ENCODE measurements at places on chromosomes 3 and 15.
A peak's percentile ranks its signal among the peaks of the same experiment; 100 is the strongest.

GRCh38 chr3:55565521-55565920, 78.4 kb upstream of the WNT5A start:
- no peak for DNase-seq

DNA sequence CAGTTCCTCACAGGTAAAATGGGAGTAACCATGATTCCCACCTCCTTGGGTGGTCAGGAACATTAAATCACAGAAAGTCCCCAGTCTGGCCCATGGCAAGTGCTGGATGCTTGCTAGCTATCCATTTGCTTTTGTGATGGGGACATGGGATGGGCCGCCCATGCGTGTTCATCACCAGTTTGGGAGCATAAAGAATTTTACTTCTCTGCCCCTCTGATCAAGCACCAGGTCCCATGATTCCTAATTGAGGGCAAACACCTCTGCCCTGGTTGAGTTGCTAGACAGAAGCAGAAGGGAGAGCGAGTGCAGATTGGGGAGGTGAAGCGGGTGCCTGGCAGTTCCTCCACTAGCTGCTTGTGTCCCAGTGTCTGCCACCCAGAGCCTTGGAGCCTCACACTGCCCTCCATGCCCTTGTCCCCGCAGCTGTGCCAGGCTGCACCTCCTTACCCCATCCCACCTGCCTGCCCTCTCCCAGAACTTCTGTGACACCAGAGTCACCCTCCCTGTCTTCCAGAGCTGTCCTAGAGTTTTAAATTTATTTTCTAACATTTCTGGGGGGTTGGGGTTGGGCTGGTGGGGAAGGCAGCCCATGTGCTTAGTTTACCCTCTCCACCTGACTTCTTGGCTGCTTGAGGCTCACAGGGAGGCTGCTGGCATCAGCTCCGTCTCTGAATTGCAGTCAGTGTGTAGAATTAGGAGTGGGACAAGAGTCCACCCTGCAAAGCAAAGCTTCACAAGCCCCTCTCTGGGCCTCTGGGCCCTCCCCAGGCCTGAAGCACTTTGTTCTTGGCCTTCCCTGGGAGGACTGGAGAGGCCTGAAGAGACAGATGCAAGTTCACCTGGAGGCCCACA, 18.4 kb downstream of the CFAP100 start:
- DNase-seq = no peak

GRCh38 chr15:60594071-60594470, 115.1 kb upstream of the ICE2 start:
- no peak for DNase-seq

DNA sequence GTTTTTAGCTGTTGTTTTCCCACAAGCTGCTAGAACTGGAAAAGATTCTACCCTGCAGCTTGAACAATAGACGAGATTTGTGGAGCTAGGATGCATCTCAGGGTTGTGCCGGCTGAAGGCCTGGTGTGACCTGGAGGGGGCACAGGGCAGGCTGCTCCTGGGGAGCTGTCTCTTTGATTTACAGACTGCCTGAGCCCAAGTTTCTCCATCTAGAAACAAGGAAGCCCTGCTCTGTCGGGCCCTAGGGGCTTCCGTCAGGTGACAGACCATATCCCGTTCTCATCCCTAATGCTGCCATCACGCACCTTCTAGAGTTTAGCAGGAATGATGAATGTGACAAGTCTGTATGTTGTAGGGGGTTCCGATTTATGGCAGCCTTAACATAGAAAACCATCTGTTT, 7.9 kb upstream of the CPNE9 start:
- no peak for DNase-seq

- no peak for DNase-seq
Observed at GRCh38 chr3:171972871-171973348, 66.5 kb upstream of the FNDC3B start.

- DNase-seq = no peak
Observed at GRCh38 chr15:55327387-55327786, 8.4 kb downstream of the PIGB start.

GRCh38 chr15:38535491-38536200, 29.0 kb downstream of the RASGRP1 start:
- DNase-seq = no peak

GRCh38 chr3:38130631-38131065, 6.3 kb downstream of the ACAA1 start:
- DNase-seq = peak; percentile 24

- no peak for DNase-seq
Observed at GRCh38 chr3:178583963-178584575, 47.8 kb downstream of the KCNMB2 start.

- DNase-seq = no peak
Observed at GRCh38 chr3:172356427-172356826, 91.8 kb downstream of the GHSR start.

DNA sequence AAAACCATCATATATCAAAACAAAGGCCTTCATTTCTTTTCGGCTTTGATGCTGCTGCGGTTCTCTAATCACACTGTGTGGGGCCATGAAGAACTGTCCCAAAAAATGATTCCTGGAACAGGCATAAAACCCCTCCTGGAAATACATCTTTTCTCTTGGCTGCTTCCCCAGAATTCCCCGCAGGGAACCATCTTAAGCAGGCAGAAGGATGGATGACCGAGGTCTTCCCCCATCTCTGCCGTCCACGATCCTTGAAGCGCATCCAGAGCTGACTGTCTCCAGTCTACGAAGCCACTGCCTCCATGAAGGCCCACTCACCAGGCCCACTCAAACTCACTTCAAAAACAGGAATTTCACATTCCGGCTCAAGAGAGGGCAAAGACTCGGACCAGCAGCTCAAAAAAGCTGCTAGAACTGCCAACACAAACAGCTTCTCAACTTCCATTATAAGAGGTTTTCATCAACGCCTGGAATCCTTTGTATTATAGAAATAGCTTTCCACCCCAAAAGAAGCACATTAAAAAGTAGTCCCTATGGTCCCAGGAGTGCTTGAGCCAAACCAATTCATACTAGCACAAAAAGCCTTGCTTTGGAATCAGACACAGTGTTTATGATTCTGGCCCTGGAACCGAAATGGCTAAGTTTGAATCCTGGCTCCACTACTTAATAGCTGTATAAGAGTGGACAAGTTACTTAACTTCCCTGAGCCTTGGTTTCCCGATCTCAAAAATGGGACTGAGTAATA, 487.5 kb upstream of the WNT5A start:
- DNase-seq = no peak

DNA sequence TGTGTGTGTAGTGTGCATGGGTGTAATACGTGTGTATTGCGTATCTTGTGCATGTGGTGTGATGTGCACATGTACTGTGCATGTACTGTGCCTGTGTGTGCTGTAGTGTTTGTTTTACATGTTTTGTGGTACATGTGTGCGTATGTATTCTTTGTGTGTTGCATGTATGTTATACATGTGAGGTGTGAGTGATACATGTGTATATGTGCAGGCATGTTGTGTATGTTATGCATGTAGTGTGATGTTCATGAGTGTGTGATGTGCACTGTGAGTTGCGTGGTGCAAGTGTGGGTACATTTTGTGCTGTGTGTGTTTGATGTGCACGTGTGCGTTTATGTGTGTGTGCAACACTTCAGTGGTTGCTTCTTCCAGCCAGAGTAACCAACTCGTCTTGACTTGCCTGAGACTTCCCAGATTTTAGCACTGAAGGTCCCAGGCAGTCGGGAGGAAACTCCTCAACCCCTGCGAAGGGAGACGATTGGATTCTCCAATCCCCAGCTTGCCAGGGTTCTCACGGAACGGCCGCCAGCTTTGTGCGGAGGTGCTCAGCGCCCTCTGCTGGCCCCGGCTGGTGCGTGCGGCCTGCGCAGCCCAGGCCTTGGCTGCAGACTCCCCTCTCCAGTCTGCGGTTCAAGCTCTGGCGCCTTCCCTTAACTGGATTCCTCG, 3.6 kb downstream of the GALNT15 start:
- peak; percentile 85 for DNase-seq

- DNase-seq = peak; percentile 95
Observed at GRCh38 chr3:195863121-195864061, 45.0 kb downstream of the TNK2 start.

- no peak for DNase-seq
Observed at GRCh38 chr3:26350853-26351252, 271.7 kb upstream of the LRRC3B start.

DNA sequence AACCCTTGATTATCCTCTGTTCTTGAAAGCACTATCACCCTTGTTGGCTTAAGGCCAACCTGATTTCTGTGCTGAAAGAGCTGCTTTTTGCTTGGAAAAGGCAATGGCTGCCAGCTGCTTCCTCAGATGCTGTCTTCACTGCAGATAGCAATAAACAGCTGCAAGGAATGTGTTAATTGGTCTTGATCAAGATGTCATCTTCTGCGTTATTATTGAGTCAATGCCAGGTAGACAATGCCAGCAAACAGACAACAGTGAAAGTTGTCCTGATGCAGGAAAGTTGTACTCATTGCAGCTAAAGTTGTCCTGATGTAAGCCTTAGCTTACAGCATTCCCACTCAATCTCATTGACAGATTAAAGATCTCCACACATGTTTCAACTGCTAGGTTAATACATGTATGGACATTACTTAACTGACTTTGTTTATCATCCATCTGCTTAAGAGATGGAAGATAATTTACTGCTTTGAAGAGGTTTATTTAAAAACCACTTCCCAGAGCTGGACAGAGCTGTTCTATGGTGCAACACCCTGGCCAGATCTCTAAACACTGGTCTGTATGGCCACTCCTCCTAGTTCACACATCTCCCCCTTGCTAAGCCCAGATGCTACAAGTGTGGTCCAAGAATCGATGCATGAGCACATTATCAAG, 251.0 kb upstream of the MCTP2 start:
- DNase-seq = no peak

GRCh38 chr3:74842141-74842540, 227.7 kb upstream of the CNTN3 start:
- DNase-seq = no peak

- DNase-seq = no peak
Observed at GRCh38 chr3:20576228-20576627, 390.2 kb upstream of the SGO1 start.

- no peak for DNase-seq
Observed at GRCh38 chr15:59654046-59654445, 3.3 kb downstream of the GTF2A2 start.

GRCh38 chr3:70606018-70606417, 293.6 kb upstream of the MDFIC2 start:
- DNase-seq = no peak

All from coronary artery (tissue), 2 donors.